ENCODE measurements at places on chromosomes 1 and 21.

- DNase-seq = no peak
Observed at GRCh38 chr1:175548774-175549173, 194.6 kb downstream of the TNR start.

GRCh38 chr1:1088801-1089680 lies 14.9 kb upstream of the RNF223 start:
- no peak for DNase-seq

- DNase-seq = no peak
Observed at GRCh38 chr1:165114022-165114888, 242.3 kb downstream of the LMX1A start.

- no peak for DNase-seq
Observed at GRCh38 chr1:240004086-240004749, 87.5 kb upstream of the FMN2 start.

DNA sequence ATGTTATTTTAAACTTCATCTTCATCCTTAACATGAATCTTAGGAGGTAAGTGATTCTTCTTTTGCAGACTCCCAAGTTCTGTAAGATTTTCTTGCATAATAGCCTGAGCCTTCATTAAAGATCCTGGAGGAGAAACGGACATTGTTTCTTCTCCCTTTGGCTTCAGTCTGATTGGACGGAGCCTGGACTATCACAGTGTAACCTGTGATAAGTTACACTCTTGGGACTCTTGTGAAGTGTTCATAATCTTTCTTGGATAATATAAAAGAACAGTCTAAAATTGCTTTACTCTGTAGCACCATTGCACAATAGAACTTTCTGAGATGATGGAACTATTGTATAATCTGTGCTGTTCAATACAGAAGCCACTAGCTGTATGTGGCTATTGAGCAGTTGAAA lies 244.8 kb downstream of the DNM3 start:
- no peak for DNase-seq

GRCh38 chr1:216937491-216937890 lies 214.3 kb upstream of the ESRRG start:
- no peak for DNase-seq

DNA sequence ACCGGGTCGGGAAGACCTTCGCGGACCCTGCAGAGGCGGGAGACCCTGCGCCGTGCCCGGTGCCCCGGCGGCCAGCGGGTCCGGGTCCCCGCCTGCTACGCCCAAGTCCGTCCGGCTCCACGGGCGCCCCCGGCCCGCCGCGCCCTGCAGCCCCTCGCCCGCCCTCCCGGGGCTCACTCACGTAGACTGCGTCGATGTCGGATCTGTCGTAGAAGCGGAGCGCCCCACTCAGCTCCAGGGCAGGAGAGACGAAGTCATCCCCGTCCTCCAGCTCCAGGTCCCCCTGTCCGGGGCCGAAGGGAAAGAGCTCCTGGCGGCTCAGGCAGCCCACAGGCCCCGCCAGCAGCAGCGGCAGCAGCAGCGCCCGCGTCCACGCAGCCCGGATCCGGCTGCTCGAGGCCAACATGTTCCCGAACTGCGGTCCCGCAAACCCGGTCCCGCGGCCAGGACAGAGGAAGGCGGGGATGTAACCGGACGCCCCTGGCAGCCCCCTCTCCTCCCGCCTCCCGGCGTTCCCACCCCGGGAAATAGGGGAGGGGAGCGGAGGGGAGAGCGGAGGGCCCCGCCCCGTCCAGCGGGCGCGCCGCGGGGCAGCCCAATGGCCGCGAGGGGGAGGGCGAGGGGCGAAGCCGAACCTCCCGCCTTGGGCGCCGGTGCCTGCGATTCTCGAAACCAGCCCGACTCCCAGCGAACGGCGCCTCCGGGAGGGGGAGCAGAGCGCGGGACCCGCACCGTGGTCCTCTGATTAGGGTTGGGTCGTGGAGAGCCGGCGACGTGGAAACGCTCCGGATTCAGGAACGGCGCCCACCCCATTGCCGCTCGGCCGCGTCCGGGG lies at the start of gene NID1:
TSS of gene NID1 (minus strand) at position 417 of the 835 bp plus-strand sequence. CDS start at position 406, 11 bp downstream.
- no peak for DNase-seq

DNA sequence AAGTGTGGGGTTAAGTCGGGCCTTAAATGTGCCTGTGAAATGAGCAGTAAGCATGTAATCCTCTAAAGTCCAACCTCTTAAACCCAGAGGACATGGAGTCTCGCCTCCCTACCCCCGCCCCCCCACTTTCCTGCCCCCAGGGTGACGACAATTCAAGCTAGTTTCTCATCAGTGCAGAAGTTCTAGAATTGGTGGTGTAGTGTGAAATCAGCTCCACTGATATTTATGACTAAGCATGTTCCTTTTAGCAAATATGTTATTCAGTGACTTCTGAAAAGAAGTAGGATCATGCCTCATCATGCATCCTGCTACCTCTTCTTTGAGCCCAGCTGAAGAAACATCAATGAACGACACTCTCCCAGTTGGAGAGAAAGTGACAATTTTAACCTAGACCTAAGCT lies 2.6 kb upstream of the ABCB10 start:
- DNase-seq = no peak

DNA sequence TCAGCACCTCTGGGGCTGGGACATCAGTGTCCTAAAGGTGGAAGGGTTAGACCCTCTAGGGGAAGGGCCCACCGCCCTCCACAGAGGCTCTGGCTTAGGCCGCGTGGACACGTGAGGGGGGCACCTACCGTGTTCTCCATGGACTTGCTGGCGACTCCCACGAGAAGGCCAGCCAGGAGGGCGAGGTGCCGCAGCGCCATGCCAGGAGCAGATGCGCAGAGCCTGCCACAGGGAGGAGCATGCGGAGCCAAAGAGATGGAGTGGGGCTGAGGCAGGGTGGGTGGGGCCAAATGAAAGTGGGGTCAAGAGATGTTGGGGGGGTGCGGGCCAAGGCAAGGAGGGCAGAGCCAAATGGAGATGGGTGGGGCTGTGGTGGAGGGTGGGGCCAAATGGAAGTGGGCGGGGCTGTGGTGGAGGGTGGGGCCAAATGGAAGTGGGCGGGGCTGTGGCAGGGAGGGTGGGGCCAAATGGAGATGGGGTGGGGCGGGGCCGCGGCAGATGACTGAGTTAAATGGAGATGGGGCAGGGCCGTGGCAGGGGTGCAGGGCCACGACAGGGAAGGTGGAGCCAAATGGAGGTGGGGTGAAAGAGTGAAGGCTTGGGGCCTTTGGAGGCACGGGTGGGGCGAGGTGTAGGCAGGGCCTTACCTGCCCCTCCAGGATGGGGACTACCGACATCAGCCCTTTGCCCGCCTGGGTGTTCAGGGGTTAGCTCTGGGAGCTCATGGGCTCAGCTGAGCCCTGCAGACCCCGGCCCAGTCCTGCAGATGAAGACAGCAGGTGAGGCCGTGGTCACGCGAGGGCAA lies 17.4 kb upstream of the RNF223 start:
- no peak for DNase-seq

DNA sequence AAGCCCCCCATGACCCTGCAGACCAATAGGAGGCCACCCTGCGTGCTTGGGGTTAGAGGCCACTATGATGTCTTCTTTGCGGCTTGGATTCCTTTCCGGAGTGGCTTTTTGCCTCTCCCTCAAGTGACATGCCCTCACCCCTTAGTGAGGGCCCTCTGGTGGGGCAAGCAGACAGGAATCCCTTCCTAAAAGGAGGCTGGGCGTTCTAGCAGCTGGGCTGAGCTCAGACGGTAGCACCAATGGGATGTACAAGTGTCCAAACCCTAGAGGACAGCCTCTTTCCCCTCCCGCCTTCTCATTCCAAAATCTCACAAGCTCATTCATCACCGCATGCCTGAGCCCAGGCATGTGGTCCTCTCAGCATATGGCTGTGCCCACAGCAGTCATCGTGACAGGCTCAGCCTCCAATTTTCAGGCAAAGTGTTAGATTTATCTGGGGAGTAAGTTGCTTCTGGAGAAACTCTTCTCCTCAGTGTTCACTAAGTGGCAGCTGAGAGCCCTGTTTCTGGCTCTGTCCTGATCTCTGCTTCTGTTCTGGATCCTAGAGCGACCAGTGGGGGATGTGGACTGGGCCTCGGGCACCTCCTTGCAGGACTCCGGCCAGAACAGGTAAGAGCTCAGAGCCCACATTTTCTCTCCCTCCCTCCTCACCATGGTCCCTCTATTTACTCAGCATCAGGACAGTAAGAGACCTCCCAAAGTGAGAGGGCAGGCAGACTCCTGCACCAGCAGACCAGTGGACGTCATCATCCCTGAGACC lies 4.8 kb downstream of the KIAA1614 start:
- DNase-seq = no peak

- no peak for DNase-seq
Observed at GRCh38 chr1:87803375-87803774, 474.7 kb downstream of the LMO4 start.

DNA sequence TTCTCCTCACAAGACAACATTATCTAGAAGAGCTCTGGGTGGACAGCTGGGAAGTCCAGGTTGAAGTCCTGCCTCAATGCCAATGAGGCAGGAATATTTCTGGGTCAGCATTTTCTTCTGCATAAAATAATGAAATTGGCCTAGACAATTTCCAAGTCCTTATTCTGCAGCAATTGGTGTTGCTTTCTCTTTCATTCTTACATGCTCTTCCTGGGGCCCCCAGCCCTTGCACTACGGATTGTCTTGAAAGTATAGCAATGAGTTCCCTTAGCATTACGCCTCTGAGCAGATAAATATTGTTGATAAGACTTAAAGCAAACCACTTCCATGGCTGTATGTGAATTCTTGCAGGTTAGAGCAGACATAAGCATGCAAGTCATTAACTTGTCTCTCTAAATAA lies 188.5 kb downstream of the TGFBR3 start:
- DNase-seq = no peak

- no peak for DNase-seq
Observed at GRCh38 chr1:224404916-224405603, 29.5 kb downstream of the WDR26 start.

DNA sequence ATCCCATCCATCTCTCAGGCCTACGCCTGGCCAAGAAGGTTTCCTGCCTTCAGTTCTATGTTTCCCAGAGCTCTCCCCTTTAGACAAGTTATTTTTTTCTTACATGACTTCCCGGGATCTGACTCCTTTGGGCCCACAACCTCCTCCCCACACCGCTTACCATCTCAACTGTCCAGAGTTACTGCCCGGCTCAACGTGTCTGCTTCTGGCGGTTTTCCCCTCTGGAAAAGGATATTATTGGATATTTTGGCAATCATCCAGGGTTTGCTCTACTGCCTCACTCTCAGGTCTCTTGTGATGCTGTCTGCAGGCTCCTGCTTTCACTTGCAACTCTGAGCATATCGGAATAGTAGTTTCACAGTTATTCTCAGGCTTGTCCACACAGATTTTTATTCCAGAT lies 318.2 kb upstream of the CAMK1G start:
- DNase-seq = no peak

- no peak for DNase-seq
Observed at GRCh38 chr1:17460219-17460618, 20.7 kb upstream of the RCC2 start.

- DNase-seq = no peak
Observed at GRCh38 chr1:50562106-50562505, 138.9 kb upstream of the DMRTA2 start.

DNA sequence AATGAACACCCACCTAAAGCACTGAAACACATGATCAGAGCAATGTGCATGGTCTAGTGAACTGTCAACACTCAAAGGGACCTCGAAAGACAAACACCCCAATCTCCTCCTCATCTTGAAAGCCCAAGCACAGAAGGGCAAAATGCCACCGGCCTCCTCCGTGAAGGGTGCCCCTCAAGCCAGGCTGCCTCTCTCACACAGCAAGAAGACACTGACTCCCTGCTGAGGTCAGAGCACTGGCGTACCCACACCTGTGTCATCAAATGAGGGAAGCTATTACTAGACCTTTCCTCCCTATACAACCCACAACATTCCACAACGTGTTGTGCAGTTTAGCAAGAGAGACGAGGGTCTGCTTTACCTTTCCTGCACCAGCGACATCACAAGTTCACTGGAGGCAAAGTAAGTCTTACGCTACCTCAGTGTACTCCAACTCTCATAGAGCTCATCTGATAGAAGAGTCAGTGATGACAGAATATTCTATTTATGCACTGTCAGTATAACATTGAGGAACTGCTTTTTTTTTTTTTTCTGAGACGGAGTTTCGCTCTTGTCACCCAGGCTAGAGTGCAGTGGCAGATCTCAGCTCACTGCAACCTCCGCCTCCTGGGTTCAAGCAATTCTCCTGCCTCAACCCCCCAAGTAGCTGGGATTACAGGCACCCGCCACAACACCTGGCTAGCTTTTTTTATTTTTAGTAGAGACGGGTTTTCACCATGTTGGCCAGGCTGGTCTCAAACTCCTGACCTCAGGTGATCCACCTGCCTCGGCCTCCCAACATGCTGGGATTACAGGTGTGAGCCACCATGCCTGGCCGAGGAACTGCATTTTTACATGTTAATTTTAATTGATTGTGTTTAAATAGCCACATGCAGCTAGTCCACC lies 3.3 kb downstream of the SH3BP5L start:
- no peak for DNase-seq

DNA sequence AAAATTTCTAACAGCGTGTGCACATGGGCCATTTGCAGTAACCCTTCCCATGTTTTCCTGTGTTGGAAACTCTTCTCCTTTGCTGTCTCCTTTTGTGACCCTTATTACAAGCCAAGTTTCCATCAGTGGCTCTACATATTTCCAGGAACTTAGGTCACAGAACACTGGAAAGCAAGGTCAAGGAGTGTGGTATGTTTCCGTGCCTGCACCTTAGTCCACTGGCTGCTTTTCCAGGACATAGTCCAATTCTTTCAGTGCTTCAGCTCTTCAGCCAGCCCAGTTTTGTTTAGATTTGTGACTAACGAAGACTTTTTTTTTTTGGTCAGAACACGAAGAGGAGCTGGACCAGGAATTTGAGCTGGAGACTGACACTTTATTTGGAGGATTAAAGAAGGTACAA lies 33.8 kb downstream of the HHAT start:
- no peak for DNase-seq

- DNase-seq = no peak
Observed at GRCh38 chr21:25466470-25466869, 140.8 kb downstream of the MRPL39 start.

DNA sequence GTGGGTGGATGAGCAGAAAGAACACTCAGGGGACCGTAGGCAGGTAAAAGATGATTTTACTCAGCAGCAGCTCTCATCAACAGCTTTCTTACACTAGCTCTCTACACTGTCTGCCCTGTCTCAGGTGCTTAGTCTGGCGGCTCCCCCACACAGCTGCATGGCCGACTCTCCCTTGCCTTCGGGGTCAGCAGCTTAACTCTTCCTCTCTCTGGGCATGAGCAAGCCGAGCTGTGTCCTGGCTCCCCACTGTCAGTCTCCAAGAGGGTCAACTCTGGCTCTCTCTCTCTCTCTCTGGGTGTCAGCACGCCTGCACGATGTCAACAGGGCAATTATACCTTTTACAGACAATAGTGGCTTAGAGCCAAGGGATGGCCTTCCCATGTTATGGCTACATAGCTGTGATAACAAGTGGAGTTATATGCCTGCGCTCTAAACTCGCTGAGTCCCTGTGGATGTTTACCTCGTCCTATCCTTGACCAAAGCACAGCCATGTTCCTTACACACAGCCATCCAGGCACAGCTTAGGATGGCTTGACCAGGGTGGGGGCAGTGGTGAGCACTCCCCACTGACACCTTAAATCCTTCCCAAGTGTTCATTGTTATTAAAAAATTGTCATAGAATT lies 3.1 kb upstream of the BCL10 start:
- DNase-seq = no peak

- DNase-seq = no peak
Observed at GRCh38 chr1:239363930-239364329, 22.4 kb upstream of the CHRM3 start.
